ENCODE measurements at places on chromosomes 6 and 20. TPM values are rescaled to one million over a fixed set of nuclear protein-coding genes. Genes with fewer than 3 reads are reported as not detected.

SLC17A2 gene
- total RNA-seq: not detected

C20orf141 gene
- total RNA-seq: not detected

MMP24 gene
- total RNA-seq: 0.86 TPM

HLA-DRA gene
- 0.46 TPM for total RNA-seq

PRR18 gene
- total RNA-seq: not detected

SLC22A7 gene
- total RNA-seq: not detected

- DNase-seq: peak; percentile 22
These were observed 25.7 kb downstream of the RCAN2 start for GRCh38 chr6:46465294-46466165.

- no peak for DNase-seq
These were observed 491.2 kb downstream of the PREX1 start for GRCh38 chr20:48336597-48336996.
